ENCODE measurements at places on chromosomes 11 and 22. TPM values are rescaled to one million over a fixed set of nuclear protein-coding genes. Genes with fewer than 3 reads are reported as not detected.

SEZ6L gene
- 319 TPM for polyA plus RNA-seq

ELF5 gene
- polyA plus RNA-seq, result not detected

MPEG1 gene
- not detected for polyA plus RNA-seq

BCL2L13 gene
- 7.5 TPM for polyA plus RNA-seq

POU2AF1 gene
- not detected for polyA plus RNA-seq

YWHAH gene
- polyA plus RNA-seq, result 3,631 TPM

NCF4 gene
- polyA plus RNA-seq, result 1.2 TPM
